ENCODE measurements at places on chromosomes 5 and 9. TPM values are rescaled to one million over a fixed set of nuclear protein-coding genes. Genes with fewer than 3 reads are reported as not detected.

The IRGM gene
- total RNA-seq = not detected

GRCh38 chr5:153979028-153979783 is 59.5 kb downstream of the FAM114A2 start:
- DNase-seq = no peak

DNA sequence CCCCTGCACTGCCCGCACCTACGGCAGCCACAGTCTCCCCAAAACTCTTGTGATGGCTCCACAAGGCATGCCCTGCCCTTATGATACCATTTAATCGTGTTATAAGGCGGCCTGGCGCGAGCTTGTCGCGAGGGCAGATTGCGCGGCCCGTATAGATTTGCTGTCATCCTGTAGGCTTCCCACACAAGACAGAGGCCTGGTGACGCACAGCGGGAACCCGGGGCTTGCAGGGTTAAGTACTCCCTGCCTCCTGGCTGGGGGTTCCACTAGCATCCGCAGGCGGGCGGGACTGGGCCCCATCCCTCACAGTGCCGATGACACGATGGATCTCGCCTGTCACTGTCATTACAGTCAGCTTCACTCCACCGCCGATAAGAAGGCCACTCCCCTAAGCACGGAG is 364.9 kb upstream of the IRX2 start:
- no peak for DNase-seq

DNA sequence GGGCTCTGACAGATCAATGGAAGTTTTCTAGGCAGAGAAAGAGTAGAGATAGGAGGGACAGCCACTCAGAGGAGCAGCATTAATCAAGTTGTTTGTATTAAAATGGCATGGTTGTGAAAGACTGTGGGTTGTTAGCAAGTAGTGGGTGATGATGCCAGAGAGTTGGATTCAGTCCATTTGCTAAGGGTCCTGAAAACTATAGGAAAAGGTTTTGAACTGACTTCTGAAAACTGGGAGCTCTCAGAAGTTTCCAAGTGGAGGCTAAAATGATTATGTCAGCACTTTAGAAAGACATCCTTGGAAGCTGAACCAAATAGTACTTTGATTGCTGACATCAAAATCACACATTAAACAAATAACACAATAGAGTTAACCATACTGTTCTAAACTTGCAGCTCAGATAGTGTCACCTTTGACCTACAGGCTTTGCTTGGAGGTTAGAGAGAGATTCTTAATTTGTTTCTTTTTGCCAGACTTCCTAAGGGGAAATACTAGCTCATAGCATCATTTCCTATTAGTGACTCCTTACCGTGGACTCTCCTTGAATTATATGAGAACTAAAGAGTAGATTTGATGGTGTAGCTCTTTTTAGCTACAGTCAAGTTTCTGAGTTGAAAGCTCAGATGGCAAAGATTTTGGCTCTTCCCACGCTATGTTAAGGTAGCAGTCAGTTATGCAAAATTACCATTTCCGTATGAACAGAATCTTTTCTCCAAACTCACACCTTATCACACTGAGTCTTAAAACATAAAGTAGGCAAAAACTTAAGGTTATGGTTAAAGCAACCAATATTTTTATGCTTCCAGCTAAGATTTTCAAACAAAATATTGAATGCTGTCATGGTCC is 277.1 kb downstream of the NR3C1 start:
- no peak for DNase-seq

Data from PC-3 (cell line).